NCI-H1417 (cell line): ENCODE measurements at places on chromosomes 6 and 20.

DNA sequence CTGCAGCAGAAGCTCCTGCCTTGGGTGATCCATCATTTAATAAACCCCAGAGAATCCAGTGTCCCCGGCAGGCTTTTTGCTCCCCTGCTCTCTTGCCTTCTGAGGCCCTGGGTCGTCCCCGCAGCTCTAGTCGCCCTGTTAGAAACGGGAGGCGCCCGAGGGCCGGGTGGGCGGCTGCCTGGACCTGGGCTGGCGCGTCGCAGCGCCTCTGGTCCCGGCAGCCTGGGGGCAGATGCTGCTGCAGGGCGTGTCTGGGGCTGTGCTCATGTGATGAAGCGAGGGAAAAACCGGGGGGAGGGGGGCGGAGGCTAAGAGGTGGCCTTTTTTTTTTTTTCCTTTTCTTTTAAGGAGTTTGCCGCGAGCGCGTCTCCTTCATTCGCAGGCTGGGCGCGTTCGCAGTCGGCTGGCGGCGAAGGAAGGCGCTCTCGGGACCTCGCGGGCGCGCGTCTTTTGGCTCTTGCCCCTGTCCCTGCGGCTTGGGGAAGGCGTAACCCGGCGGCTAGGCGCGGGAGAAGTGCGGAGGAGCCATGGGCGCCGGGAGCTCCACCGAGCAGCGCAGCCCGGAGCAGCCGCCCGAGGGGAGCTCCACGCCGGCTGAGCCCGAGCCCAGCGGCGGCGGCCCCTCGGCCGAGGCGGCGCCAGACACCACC lies 394 bp downstream of the AKAP12 start:
- peak; percentile 92 for DNase-seq

- no peak for DNase-seq
These were observed 21.1 kb downstream of the TAF4 start for GRCh38 chr20:62044631-62045030.

- no peak for DNase-seq
These were observed 96.9 kb upstream of the ADTRP start for GRCh38 chr6:11875325-11876109.

DNA sequence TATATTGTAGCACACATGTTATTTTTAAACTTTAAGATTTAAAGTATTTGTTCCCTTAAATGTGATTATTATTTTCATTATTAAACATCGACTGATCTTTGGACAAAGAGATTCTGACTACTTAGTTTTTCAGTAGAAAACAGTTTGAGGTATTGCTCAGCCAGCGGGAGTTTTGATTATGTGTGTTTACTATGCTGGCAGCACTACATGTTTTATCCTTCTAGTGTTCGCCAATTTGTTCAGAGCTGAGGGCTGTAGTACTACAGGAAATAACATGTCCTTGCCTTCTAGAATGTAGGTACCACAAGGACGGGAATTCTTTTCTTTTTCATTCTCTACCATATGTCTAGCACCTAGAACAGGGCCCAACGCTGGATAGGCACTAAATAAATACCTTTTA lies 11.1 kb upstream of the LCA5 start:
- no peak for DNase-seq

DNA sequence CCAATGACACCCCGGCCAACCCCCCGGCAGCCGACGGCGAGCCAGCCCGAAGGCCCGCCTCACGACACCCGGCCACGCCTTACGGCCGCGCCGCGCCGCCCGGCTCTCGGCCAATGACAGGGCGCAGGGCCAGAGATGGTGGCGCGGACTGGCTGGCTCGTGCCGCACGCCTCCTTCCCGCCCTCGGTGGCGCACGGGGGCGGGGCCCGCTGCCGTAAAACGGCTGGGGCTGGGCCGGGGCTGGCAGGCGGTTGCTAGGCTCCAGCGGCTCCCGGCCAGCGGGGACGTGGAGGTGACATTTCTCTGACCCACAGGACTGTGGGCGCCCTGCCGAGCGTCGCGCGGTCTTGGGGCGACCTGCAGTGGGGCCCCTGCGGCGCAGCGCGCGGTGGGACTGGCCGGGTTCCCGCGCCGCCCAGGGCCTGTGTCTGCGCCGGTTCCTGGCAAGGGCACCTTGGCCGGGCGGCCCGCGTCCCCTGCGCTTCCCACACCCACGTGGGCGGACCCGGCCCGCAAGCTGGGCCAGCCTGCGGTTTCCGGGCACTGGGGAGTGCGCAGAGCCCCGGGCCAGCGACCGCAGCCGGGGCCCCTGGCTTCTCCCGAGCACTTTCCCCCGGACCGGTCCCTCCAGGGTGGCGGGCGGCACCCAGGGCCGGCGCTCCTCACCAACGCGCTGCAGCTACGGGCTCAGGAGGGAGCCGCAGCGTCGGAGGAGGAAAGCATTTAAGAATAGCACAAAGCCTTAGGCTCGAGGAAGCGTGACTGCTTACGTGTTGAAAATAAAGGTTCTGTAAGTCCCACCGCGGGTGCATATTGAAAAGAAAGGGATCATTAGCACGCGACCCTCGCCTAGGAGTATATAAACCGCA lies at the start of gene MPC1:
Gene MPC1 (minus strand): TSS at position 8 of the 869 bp plus-strand sequence. CDS start 64 bp downstream, outside the sequence.
- DNase-seq, result peak; percentile 98

DNA sequence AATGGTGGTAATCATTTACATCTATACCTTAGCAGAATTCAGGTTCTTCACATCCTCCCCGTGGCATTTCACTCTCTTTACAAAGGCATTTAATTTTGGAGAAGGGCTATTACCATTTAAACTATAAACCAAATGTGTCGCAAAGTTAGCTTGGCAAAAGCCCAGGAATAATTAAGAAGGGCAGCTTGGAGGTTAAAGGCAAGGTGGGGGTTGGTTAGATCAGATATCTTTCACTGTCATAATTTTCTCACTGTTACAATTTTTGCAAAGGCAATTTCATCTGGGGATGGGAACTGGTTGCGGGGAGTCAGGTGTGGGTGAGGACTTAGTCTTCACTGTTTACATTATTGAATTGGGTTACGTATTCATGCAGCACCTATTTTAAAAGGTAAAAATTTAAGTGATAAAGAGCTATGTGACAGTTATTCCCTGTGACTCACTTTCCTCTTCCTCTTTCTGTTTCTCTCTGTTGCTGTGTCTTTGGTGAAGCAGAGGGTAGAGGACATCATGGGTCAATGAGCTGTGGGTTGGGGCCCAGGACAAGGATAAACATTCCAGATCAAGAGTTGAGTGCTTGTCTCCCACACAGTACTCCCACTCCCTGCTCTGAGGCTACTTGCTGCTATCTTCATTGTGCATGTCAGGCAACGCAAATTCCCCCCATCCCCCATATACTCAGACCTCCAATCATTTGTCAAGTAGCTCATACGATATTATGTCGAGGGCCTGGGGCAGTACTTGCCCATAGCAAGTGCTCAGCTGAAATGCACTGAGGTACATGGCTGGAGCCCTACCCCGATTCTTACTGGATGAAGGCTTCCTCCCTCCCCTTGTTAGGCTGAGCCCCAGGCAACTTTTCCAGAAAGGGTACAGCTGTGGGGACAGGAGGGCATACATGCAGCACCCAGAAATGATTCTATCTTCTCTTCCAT lies 223.1 kb upstream of the MYLIP start:
- no peak for DNase-seq

GRCh38 chr6:151293688-151294016 lies 53.9 kb downstream of the AKAP12 start:
- DNase-seq, result no peak

DNA sequence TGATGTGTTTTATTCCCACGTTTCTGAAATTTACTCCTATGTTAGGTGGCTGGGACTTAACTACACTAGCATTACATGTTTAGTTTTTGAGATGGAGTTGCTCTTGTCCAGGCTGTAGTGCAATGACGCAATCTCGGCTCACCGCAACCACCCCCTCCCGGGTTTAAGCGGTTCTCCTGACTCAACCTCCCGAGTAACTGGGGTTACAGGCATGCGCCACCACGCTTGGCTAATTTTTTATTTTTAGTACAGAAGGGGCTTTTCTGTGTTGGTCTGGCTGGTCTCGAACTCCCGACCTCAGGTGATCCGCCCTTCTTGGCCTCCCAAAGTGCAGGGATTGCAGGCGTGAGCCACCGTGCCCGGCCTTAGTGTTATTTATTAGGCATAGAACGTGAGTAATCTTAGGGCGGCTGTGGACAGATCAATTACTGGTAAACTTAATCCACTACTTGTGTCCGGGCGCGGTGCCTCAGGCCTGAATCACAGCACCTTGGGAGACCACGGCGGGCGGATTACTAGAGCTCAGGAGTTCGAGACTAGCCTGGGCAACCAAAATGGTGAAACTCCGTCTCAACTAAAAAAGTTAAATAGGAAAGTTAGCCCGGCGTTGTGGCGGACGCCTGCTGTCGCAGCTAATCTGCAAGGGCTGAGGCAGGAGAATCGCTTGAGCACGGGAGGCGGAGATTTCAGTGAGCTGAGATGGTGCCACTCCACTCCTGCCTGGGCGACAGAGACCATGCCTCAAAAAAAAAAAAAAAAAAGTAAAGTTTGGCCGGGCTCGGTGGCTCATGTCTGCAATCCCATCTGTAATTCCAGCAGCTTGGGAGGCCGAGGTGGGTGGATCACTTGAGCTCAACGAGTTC lies 123.7 kb upstream of the BTN3A2 start:
- no peak for DNase-seq

- no peak for DNase-seq
These were observed 92.4 kb downstream of the DLGAP4 start for GRCh38 chr20:36398515-36398914.

DNA sequence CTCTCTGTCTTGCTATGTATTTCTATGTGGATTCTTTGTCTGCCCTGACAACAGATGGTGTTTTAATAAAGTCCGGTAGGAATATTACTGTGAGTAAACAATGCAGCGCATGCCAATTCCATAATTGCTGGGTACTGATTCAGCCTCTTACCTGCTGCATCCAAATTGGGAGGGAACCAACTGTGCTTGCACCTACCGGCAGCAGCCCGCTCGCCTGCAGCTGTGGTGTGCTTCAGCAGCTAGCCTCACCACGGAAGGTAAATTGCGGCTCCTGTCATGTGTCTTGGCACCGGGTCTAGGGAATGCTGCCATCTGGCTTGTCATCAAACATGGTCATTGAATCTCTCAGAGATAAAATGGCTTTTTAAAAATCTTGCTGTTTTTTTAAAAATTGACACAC lies 704.8 kb upstream of the SLC35B3 start:
- peak; percentile 75 for DNase-seq

DNA sequence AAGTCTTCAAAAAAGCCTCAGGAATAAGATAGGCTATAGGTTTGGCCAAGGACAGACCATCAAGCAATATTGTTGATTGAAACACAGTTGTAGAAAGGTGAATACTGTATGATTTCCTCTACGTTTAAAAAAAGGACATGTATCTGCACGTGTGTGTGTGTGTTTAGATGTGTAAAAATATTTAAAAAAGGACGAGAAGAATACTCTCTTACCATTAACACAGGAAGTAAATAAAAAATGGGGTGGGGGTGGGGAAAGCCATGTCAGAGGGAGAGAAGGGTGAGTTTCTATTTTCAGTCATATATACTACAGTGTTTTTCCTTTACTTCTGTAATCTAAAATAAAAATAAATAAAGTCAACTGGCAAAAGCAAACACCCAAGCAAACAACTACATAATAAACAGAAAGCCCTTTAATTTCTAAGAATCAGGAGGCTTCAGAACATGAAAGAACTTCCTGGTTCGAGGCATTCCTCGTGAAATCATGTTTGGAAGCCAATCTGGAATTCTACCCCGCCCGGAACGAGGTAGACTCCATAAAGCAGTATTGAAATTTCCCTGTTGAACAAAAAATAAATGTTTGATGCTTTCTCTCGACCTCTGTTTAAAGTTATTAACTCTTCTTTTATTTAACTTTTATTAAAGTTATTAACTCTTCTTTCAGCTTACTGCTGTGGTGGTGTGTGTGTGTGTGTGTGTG lies 158.1 kb upstream of the ZNF217 start:
- DNase-seq, result no peak

GRCh38 chr20:13922241-13922640 lies 68.2 kb downstream of the SEL1L2 start:
- no peak for DNase-seq

- DNase-seq, result no peak
These were observed 5.6 kb upstream of the HM13 start for GRCh38 chr20:31508517-31509244.

DNA sequence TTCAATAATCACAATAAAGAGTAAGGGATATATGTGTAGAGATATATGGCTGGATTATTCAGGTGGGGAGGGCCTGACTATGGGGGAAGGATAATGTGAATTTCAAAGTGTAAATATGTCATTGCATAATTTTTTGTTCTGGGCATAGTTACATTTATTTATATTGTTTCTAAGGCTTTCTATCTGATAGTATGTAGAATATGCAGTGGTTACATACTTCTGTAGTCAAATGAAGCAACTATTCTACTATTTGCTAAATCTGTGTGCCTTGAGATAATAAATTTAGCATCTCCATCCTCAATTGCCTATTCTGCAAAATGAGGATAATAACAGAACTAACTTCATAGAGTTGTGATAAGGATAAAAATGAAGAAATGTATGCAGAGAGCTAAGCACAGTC lies 359.2 kb downstream of the CDKAL1 start:
- no peak for DNase-seq
